Skin of body (tissue), 3 donors: ENCODE measurements at places on chromosomes 5 and 9. TPM values are rescaled to one million over a fixed set of nuclear protein-coding genes. Genes with fewer than 3 reads are reported as not detected.

Gene ELOVL7
- 12.9 TPM for total RNA-seq

Gene TBC1D2
- 3.2 TPM for total RNA-seq

Gene SPINK13
- not detected for total RNA-seq

Gene MEIKIN
- not detected for total RNA-seq

Gene FCN2
- total RNA-seq, result 0.39 TPM

Gene LCP2
- total RNA-seq, result 10.2 TPM

Gene MEF2C
- total RNA-seq, result 125 TPM

Gene SLC36A2
- total RNA-seq, result 0.20 TPM

Gene SHISAL2B
- not detected for total RNA-seq

Gene SLC36A3
- not detected for total RNA-seq
